NCI-H2081 treated with DMSO at 0.1 percent for 48 hours (cell line): ENCODE measurements at places on chromosomes 4 and X.

DNA sequence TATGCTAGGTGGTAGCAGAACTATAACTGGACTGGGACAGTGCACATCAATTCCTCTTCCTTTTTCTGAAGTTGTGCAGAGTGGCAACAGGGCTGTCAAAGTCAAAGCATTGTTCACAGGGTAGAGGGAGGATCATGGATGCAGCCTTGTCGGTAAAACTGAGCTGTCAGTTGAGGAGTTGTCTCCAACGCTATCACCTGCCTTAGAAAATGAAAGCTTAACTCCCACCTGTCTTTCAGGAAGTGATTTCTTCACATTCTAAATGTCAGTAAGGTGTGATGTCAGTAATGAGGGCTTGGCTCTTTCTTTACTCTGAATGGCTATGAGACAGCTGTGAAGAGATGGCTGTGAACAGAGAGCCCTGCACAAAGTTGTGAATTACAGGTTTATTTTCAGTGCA, 66.4 kb upstream of the BANK1 start:
- DNase-seq: no peak

DNA sequence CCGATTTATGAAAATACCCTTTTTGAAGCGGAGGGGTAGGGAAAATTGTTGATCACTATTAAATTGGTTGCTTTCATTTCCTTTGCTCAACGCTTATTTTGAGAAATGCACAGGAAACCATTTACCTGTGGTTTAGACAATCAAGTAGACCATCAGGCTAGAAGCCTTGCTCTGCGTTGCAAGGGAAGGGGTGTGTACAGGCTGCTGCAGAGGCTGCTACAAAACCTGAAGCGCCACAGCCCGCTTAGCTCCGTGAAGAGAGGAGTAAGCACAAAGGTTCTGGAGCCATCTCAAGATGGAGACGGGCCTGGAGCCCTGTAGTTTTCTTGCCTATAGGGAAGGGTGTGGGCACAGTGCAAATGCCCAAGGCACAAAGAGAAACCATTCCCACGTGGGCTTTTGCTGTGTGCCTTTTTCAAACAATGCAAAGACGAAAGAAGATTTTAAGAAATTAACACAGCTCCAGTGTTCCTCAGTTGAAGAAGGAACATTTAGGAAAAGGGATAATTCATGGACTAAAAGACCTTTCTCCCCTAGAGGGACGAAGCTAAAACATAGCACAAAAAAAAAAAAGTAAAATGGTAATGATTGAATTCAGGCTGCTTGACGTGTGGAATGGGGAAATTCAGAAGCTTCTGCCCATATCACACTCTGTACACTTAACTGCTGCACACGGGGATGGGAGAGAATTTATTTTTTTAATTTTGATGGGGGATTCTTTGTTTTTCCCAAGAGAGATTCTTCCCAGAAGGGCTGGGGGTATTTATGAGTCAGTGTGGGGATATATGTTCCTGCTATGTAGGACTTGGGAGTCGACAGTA, 3.5 kb downstream of the TMSB4X start:
- DNase-seq: no peak

GRCh38 chr4:48974979-48975640, 11.0 kb upstream of the CWH43 start:
- no peak for DNase-seq

DNA sequence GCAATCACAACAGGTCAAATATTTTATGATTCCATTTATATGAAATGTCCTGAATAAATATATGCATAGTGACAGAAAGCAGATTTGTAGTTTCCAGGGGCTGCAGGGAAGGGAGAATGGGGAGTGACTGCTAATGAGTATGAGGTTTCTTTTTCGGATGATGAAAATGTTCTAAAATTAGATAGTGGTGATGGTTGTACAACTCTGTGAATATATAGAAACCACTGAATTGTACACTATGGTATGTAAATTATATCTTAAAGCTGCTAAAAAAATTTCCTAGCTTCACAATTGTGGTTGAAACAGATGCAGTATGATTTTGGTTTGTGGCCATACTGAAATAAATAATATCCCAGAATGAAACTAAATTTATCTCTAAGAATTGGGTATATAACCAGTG, 12.9 kb upstream of the IL2 start:
- no peak for DNase-seq

DNA sequence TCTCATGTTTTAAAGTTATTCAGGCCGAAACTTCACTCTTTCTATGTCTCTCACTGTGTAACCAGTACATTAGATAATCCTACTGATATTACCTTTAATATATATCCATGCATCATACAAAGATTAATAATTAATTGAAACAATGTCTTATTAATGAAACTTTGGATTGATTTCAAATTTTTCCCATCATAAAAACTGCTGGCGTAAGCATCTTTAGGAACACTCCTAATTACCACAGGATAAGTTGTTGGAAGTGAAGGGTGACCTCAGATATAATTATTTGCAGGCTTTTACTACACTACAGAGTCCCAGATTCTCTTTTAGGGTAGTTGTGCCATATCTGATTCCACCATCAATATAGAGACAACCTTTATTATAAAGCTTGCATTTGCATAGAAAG, 181.3 kb upstream of the SFRP2 start:
- DNase-seq: no peak

DNA sequence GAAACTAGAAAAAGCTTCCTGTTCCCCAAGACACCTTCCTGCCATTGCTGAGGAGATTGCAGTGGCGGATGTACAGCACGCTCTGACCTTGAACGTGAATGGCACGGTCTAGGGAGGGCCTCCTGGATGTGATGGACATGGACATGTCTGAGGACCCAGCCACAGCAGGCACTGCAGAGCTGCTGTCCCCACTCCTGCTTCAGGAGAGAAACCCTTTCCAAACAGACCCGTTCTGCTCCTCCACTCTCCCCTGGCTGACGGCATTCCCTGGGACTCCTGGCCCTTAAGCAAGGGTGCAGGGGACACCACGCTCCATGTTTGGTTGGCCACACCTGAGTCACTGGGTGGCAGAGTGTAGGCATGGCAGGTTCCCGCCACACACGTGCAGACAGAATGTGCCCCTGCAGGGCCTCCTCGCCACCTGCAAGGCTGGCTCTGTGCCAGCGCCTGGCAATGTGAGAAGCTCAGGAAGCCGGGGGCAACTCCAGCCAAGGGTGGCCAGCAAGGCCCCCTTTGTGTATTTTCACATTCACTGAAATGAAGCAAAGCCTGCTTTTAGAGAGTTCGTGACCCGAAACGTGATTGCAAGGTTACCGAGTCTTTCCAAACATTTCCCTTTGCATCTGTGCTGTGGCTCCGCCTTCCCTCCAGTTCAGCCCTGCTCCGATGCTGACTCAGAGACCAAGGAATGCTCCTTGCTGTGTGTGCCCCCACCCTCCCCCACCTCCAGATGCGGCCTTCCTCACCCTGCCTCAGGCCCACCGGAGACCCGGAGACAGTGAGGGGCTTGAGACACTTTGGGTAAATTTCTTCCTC, 46.1 kb downstream of the HTRA3 start:
- DNase-seq: peak; percentile 38

DNA sequence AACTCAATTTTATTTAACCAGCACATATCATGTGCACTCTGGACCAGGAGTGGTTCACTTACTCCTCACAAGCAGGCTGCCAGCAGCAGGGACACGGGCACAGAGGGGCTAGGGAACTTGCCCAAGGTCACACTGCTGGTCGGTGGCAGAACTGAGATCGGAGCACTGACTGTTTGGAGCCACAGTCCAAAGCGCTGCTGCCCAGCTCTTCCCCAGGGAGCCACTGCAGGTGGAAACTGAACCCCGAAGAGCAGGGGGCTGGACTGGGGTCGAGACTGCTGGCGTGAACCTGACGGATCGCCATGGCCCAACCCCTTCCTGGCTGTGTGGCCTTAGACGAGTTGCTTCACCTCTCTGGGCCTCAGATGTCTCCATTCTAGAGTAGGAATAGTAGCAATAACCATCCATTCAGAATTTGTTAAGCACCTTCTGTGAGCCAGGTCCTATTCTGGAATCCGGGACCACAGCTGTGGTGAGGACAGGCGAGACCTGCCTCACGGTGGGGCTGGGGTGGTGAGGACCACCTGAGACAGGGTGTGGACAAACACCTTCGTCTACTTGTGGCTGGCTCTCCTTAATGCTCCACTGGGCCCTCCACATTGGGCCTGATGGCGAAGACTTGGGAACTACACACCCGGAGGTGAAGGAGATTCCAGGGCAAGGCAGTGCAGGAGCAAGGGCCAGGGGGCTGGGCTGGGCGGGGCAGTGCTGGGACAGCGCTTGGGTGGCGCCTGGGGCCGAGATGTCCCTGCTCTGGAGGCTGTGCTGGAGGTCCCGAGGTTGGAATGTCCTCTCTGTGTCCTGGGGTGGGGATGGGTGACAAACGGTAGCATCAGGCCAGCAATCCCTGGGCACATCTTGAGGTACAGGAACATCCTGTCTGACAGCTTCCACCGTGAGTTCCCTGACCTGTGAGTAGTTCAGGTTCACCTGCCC, 32.0 kb upstream of the KIAA0232 start:
- DNase-seq: no peak

- no peak for DNase-seq
Observed at GRCh38 chr4:108531461-108531860, 88.9 kb upstream of the RPL34 start.

GRCh38 chr4:182231496-182231895, 11.7 kb upstream of the TENM3 start:
- DNase-seq: no peak

GRCh38 chrX:136784231-136784630, 3.5 kb upstream of the ARHGEF6 start:
- no peak for DNase-seq

GRCh38 chr4:95476121-95476520, 72.7 kb downstream of the UNC5C start:
- no peak for DNase-seq

DNA sequence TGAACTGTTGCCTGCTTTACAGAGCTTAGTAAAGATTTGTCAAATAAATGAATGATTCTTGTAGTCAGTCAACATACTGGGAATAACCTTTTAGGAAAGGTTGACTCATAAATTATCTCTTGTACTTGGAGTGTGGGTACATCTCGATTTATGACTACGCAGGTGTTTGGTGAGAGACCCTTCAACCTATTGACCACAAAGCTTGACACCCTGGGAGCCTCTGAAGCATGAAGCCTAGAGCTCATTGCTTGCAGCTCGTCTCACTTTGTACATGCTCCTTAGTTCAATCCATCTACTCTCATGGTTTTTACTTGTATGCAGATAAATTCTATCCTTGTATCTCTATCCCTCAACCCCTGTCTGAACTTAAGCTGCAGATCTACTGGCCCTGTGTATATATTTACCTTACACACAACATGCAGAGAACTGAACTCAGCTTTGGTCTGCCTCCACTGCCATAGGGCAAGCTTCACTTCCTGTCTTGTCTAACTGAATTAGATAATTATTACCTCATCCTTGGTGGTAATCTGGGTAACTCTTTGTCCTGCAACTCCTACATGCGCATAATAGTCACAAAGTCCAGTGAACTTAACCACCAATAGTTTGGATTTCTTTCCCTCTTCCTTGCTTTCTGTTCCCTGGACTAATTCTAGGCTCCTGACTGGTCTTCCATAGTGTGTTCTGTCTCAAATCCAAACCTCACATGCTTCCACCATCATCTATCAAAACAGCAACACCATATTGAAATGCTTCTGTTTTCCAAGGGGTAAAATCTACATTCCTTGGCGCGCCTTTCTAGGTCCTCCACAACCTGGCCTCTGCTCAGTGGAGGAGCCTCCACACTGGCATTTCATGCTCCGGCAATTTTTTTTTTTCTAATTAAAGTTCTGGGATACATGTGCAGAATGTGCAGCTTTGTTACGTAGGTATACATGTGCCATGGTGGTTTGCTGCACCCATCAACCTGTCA, 32.2 kb upstream of the FAT1 start:
- no peak for DNase-seq

GRCh38 chr4:110075083-110075738, 123.2 kb downstream of the ELOVL6 start:
- no peak for DNase-seq

GRCh38 chrX:10282490-10282889, 125.7 kb downstream of the CLCN4 start:
- DNase-seq: no peak

- no peak for DNase-seq
Observed at GRCh38 chr4:25524663-25525062, 131.0 kb upstream of the SLC34A2 start.

DNA sequence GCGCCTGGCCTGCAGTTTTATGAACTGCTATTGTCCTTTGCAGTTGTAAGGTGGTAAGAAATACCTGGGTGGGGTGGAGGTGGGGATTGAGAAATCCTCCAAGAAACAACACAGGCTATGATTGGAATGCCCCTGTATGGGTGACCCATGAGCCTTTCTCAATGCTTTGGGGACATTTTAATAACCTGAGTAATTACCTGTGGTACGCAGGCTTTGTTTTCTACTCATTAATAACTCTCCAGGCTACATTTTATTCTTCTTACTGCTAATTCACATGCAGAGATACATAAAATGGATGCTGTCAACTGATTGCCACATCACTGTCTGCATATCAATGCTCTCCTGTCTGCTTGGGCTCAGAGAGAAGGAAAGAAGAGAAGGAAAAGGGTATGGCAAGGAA, 41.8 kb downstream of the PHEX start:
- no peak for DNase-seq
